Breast epithelium (tissue), 4 donors: ENCODE measurements at places on chromosomes 4 and X. TPM values are rescaled to one million over a fixed set of nuclear protein-coding genes. Genes with fewer than 3 reads are reported as not detected.
A peak's percentile ranks its signal among the peaks of the same experiment; 100 is the strongest.

GRCh38 chr4:23881052-23881501, 8.8 kb downstream of the PPARGC1A start:
- no peak overlapping the region for H3K4me3 ChIP-seq
- H3K36me3 ChIP-seq, result no peaks in the 10 kb centered on the region
- H3K27ac ChIP-seq, result no peak overlapping the region
- no peaks in the 10 kb centered on the region for H3K4me1 ChIP-seq
- no peaks in the 10 kb centered on the region for H3K27me3 ChIP-seq

- H3K4me1 ChIP-seq, result no peaks in the 10 kb centered on the region
- DNase-seq, result no peak
- no peaks in the 10 kb centered on the region for H3K36me3 ChIP-seq
- no peak overlapping the region for H3K27ac ChIP-seq
- no peaks in the 10 kb centered on the region for H3K27me3 ChIP-seq
- no peak overlapping the region for H3K4me3 ChIP-seq
These were observed 123.5 kb upstream of the EMCN start for GRCh38 chr4:100641336-100641735.

DLG3 gene
- total RNA-seq, result 30.3 TPM

DNA sequence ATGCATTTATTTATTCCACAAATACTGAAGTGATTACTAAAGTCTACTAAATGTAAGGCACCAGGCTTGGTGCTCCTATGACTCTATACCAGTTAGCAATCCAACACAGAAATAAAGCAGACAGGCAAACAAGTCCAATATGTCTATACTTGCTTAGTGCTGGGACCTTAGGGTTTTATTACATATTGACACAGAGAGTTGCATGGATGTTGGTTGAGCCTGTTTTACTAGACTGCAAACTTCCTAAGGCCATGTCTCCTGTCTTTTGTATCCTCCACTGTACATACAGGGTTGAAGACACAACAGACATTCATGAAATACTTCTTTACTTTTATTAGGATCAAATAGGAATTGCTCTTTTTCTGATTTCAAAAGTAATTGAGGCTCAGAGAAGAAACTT, 69.0 kb downstream of the LNX1 start:
- no peak overlapping the region for H3K27ac ChIP-seq
- no peaks in the 10 kb centered on the region for H3K4me1 ChIP-seq
- H3K27me3 ChIP-seq, result no peaks in the 10 kb centered on the region
- no peaks in the 10 kb centered on the region for H3K36me3 ChIP-seq
- no peak for DNase-seq

S100P gene
- total RNA-seq, result 0.98 TPM

SSX2B gene
- total RNA-seq, result not detected

DNA sequence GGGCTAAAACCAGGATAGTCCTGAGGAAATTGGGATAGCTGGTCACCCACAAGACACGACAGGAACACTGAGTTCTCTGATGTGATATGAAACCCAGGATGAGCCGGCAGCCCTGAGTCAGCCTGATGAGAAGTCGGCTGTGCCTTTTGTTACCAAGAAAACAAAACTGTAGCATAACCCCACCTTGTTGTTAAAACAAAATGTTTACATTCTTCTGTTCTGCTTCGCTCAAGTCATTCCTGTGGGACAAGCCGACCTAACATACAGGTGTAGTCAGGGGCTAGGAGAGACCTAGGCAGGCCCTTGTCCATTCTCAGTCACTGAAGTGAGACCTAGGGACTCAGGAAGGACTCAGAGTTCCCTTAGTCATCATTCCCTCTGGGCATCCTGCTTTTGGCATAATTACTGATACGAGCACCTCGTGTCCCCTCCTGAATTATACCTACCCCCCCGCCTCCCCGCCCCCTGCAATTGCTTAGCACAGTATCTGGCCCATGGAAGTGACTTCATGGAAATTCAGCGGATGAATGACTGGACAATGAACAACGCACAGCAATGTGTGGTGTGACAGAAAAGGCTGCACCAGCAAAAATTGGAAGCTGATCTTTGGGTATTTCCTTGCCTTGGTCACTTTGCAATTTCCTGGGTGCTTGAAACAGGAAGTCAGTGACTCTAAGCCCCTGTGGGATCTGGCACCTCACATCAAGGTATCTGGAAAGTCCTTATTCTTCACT, 31.9 kb upstream of the TLR2 start:
- peak overlapping the region; percentile 59 for H3K27ac ChIP-seq
- no peak for DNase-seq
- no peaks in the 10 kb centered on the region for H3K27me3 ChIP-seq
- H3K4me3 ChIP-seq, result no peak overlapping the region
- peaks cover 11% of the 10 kb centered on the region for H3K4me1 ChIP-seq

- H3K4me1 ChIP-seq, result no peaks in the 10 kb centered on the region
- H3K4me3 ChIP-seq, result no peak overlapping the region
- H3K27me3 ChIP-seq, result no peaks in the 10 kb centered on the region
- H3K36me3 ChIP-seq, result no peaks in the 10 kb centered on the region
These were observed 428 bp downstream of the ADAD1 start for GRCh38 chr4:122379239-122379638.
